ENCODE measurements at places on chromosomes 1 and 21. TPM values are rescaled to one million over a fixed set of nuclear protein-coding genes. Genes with fewer than 3 reads are reported as not detected.

GRCh38 chr21:17688912-17689874 is 76.5 kb upstream of the BTG3 start:
- ATAC-seq = peak; percentile 45

GRCh38 chr1:221829327-221830015 is 87.6 kb upstream of the DUSP10 start:
- no peak for ATAC-seq

DNA sequence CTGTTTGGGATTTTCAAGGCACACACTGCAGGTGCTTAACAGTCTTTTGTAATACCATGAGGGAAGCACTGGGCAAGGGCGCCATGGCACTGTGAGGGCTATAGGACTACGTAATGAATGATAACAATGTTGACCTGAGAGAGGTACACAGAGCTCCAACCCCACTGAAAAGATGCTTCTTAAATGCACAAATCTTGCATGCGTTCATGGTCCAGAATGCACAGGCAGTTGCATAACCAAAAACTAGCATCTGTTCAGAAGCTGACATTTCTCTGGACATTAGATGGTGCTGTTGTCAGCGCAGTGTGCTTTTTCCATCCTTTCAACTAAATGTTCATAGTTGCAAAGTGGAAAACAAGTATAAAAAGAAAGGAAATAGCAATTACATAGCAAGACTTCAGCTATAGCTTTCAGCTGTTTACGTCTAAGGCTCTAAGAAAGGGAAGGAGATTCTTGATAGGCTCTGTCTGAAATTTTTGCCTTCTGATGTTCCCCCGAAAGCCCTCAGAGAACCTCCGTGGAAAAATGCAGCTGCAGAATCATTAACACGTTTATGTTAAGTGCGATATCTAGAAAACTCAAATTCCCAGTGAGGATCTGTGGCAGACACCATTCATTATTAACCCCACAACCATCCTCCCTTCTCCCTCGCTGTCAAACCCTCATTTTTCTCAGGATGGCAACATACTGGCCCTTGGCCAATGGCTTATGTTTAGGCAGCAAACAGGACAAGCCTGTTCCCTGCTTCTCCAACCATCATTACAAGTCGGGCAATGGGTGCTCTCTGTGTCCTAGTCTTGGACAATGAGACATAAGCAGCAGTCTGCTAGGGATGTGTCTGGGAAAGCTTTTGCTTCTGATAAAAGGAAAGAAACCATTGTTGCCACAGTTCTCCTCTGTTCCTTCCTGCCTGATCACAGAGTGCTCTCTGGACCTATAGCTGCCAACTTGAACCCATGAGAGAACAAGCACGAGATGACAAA is 8.2 kb upstream of the TARBP1 start:
- ATAC-seq = peak; percentile 58

DNA sequence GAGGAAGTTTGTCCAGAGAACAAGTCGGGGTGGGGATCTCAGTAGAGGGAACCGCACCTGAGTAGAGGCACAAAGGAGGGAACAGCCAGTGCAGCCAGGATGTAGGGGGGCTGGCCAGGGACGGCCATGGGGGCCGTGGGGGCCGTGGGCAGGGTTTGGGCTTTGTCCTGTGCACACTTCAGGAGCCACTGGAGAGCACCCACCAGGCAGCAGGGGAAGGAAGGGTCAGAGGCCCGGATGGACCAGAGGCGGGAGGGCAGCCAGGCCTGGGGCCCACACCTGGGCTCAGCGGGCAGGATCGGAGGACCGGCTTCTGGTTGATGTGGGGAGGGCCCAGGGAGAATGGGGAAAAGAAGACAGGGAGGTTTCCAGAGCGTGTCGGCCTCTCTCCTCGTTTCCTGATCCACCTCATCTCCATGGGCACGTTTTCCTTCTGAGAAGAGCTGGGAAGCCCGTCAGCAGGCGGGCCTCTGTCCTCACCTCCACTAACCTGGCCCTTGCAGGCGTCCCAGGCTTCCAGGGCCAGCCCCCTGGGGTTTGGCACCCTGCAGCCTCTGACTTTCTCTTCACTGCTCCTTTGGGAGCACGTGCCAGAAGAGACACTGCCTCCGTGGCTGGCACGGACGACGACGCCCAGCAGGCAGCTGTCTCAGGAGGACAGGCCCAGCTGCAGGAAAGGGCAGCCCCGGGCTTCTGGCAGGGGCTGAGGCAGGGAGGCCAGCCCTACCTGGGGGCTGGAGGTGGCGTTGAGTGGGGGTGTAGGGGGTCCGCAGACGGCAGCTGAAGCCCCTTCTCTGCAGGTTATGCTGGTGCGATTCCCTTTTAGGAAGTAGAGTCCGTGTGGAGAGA is 16.8 kb upstream of the PDXK start:
- peak; percentile 12 for ATAC-seq

DNA sequence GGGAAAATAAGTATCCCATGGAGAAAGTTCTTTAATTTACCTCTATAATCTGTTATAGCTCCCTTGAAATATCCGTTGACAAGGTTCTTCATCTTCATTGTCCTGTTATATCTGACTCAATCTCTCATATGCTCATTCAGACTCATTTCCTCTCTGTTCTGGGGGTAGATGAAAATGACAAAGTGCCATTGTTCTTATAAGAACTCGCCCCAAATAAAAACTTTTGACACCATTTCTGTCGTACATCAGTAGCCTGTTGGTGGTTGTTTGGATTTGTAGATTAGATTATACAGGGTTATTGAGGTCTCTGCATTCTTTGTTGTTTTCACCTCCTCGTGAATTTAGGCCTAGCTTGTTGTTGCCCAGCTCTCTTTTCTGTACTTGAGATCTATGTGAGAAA is 55.2 kb upstream of the IPO9 start:
- no peak for ATAC-seq

GRCh38 chr1:245512181-245512888 is 357.6 kb downstream of the KIF26B start:
- ATAC-seq = no peak

DNA sequence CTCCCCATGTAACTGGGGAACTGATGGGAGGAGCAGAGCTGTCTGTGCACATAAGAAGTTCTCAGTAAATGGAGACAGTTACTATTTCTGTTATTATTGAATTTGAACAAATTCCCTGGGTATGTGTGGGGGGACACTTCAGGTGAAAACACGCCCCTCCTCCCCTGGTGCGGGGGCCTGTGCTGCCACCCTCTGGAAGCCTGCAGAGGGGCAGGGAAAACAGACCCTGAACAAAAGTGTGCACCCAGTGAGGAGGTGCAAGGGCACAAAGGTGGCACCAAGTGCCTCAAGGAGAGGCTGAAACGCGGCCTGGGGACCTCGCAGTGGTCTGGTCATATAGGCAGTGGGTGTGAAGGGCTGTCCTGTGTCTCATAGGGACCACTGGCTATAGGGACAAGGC is 18.2 kb upstream of the NADK start:
- peak; percentile 9 for ATAC-seq

BLACAT1 gene
- 0.29 TPM for total RNA-seq

GSTM4 gene
- total RNA-seq = 9.5 TPM

ZBTB48 gene
- total RNA-seq = 33.4 TPM

Measured in motor neuron (in vitro differentiated cells).